ENCODE measurements at places on chromosomes 13 and 19.

DNA sequence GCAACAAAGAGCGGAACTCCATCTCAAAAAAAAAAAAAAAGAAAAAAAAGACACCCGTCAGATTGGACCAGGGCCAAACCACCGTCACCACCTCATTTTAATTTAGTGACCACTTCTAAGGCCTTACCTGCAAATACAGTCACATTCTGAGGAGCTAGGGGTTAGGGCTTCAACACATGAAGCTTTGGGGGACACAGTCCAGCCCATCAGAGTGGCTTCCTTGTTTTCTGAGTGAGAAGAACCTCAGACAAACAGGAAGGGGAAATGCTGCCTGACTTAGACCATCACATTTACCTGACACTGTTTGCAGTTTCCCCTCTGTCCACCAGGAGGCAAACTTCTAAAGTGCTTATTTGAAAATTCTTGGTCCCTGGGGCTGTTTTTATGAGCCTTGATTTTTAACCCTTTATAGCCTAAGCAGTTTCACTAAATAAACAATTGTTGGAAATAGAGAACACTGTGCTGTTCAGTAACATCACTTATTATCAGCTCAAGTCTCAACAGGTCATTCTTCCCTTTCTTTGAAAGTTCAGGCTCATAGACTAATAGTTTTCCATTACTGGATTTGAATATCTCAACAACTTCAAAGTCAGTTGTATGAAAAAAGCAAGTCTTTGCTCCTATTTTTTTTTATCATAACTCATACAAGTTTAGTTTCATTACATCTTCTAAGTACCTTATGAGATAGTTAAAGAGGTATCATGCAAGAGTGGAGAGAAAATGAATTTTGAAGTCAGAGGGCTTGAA lies 74.9 kb upstream of the WASF3 start:
- peak; percentile 69 for DNase-seq

GRCh38 chr19:54480051-54480450 lies 7.0 kb upstream of the CDC42EP5 start:
- no peak for DNase-seq

GRCh38 chr19:4649392-4650047 lies 10.2 kb downstream of the TNFAIP8L1 start:
- no peak for DNase-seq

DNA sequence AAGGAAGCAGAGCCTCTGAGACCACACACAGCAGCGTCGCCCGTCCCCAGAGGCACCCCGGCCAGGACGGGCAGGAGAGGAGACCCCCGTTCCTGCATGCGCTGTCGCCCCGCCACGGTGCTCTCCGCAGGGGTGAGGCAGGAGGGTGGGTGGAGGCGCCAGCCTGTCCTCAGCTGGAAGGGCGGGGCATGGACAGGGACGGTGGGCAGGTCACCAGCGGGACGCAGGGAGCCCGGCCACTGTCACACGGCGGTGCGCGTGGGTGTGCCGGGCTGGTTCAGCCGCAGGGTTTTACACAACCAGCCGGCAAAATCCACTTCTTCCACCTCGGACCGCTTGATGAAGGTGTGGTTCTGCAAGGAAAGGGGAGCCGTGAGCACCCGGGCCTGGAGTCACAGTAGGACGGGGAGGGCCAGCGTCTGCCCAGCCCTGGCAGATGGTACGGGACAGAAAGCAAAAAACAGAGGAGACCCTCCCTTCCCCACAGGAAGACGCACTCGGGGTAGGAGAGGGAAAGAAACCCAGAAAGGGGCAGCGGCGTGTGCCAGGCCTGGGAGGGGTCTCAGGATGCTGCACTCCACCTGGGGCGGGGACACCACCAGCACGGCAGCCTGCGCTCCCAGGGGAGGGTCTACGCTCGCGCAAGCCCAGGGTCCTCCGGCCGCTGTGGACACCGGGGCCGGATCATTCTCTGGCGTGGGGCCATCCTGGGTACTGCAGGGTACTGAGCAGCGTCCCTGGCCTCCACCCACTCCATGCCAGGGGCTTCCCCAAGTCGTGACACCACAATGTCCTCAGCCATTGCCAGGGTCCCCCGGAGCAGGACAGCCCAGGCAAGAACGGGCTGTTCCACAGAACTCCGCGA lies 23.9 kb upstream of the ZBTB7A start:
- no peak for DNase-seq

DNA sequence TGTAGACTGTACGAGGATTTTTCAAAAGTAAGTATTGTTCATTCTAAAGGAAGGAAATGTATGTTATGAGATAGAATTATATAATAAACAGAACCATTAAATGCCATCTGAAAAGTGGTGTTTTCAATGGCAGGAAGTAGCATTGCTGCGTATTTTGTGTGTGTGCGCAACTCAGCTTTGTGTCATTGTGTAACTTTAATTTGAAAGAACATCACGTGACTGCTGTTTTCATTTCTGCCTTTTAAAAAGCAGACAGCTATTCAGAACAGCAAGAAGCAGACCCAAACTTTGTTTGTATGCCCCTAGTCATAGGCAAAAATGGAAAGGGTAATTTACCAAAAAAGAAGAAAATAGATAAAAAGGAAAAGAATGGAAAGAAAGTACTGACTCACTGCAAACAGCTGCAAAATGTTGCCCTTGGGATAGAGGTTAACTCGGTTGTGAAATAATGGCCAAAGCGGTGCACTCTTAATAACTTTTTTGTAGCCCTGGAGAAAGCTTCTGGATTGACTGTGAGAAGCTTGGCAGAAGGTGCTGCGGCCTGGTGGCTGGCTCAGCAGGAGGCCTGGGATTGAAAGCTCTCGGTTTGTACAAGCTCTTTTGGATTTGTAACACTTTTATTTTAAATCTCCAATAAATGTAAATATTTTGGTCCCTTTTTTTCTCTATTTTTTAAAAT lies 97.3 kb downstream of the GGACT start:
- DNase-seq = no peak

DNA sequence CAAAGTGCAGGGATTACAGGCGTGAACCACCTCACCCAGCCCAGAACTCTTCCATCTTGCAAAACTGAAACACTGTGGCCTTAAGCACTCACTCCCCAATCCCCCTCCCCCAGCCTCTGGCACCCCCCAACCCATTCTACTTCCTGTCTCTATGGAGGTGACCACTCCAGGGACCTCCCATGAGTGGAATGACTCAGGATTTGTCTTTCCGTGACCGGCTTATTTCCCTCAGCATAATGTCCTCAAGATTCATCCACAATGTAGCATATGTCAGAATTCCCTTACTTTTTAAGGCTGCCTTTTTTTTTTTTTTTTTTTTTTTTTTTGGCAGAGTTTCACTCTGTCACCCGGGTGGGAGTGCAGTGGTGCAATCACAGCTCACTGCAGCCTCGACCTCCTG lies 3.6 kb upstream of the F2RL3 start:
- DNase-seq = no peak

DNA sequence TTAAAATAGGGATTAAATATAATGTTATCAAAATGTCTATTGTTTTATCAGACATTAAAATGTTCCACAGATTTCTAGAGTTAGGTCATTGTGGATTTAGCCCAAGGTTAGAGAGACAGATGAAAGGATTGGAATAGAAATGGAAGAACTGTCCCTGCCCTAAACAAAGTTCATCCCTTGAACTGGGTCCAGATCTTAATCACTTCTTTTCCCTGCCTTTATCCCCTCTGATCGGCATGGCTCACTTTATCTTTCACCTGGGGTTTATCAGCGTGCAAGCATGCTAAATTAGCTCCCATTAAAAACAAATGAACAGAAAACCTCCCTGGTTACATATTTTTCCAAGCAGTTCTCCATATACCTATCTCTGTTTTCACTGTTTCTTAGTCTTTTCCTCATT lies 23.4 kb upstream of the ARGLU1 start:
- DNase-seq = no peak

- no peak for DNase-seq
These were observed 49.2 kb downstream of the KLF5 start for GRCh38 chr13:73107970-73108369.

DNA sequence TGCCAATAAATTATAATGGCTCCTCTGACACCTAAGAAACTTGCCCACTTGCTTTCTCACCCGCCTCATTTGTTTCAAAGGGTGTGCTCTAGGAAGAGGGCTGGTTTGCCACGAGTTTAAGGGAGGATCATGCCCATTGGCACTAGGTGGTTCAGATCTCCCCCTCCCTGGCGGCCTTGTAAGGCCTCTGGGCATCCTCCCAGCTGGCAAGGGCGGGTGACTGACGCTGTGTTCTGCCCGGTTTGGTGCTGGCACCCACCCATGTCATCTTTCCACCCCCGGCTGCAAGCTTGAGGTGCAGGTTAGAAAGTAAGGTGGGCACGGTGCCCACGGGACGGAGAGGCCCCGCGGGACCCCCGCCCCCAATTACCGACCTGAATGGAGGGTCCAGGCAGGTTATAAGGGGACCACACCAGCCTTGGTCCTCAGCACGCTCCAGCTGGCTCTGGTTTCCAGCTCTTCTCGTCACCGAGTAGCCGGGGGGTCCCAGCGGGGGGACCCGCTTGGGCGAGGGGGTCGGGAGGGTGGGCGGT lies 90.4 kb downstream of the PTPRS start:
- no peak for DNase-seq

Data from stimulated activated CD4-positive, alpha-beta T cell treated with anti-CD3 and anti-CD28 coated beads, Interleukin-4, amount 100 ng/mL, for 24 hours (primary cell).